ENCODE measurements at places on chromosomes 1 and 21.

GRCh38 chr1:172122381-172122780 lies 281.1 kb downstream of the DNM3 start:
- DNase-seq, result no peak

DNA sequence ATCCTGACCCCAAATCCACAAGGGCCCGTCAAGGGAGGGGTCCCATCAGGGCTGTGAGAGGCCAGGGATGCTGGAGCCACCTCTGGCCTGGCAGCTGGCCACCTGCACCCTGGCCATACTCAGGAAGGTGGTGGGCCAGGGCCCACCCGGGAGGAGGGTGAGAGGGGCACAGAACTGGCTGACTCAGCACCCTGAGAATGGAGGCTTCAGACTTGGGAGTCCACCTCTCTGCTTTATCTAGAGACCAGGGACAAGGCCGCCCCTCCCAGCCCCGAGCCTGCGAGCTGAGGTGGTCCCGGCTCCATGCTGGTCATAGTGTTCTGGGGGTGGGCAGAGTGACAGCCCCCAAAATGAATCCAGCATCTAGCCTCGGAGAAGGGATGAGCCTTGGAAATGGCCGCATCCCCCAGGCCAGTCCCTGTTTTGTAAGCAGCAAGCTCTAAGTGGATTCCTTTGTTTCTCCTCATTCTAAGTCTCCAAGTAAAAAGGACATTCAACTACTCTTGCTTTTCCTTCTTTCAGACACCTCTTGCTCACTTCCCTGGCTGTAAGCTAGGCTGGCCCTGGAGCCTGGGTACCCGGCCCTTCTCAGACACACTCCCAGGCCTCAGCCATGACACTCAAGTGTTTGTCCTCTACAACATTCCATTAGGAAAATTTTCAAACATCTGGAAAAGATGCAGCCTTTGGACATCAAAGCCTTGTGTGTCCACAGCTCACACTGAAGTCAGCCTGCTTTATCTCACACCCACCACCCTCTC lies 12.3 kb downstream of the WNT3A start:
- no peak for DNase-seq

DNA sequence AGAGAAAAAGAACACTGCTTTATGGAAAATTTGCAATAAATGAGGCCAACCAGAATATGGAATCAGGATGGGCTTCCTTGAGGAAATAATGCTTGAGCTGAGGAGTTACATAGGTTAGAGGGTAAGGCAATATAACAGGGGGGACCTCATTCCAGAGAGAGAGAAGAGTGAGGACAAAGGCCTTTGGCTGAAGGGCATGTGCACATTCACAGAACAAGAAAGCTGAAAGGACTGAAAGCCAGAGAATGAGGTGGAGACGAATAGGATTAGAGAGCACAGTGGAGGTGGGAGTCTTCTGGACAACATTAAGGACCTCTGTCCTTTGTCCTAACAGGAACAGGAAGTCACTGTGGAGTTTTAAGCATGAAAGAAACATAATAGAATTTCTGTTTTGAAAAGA lies 60.7 kb upstream of the MROH9 start:
- no peak for DNase-seq

DNA sequence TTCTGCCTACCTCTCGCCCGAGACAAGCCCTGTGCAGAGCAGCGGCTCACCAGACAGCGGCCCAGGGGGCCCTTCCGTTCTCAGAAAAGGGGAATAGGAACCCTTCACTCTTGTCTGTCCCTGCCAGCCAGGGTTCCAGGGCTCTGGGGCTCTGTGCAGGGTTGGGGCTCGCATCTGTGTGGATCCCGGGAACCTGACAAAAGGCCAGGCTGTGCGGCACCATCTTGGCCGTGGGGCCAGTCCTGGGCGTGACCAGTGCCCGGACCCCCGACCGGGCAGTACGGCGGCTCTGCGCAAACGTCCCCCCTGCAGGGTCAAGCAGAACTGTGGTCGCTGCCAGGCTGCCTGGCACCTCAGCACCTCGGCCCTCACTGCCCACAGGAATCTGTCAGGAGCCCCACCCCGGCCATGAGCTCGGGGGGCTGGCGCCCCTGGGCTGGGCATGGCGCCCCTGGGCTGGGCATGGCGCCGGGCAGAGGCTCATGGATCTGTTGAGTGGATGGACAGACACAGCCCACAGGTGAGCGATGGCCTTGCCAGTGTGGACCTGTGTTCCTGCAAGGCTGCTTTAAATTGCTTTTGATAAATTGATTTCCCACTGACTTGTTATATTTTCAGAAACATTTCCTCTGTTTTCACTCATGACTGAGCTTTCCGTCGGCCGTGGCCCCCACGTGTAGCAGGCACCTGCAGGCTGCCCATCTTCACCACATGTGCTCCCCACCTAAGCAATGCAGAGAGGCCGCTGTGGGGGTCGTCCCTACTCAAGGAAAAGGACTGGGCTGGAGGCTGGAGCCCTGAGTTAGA lies 59.0 kb downstream of the SLX9 start:
- DNase-seq, result no peak

- no peak for DNase-seq
Measured at GRCh38 chr1:79472067-79472656, 465.6 kb upstream of the ADGRL4 start.

Data from NCI-H1417 (cell line).